ENCODE measurements at places on chromosomes 3 and 15. TPM values are rescaled to one million over a fixed set of nuclear protein-coding genes. Genes with fewer than 3 reads are reported as not detected.

The PTH1R gene
- 7.5 TPM for total RNA-seq

The CELSR3 gene
- total RNA-seq, result 1.4 TPM

The CLPX gene
- 47.9 TPM for total RNA-seq

The SIAH2 gene
- 21.2 TPM for total RNA-seq

The TM6SF1 gene
- total RNA-seq, result 7.5 TPM

The PLSCR2 gene
- not detected for total RNA-seq

The WDR93 gene
- not detected for total RNA-seq

The VILL gene
- total RNA-seq, result 5.3 TPM

The ACAN gene
- not detected for total RNA-seq
